Mucosa of descending colon (tissue), 3 donors: ENCODE measurements at places on chromosomes 1 and 21.

GRCh38 chr1:246753670-246754535 is 29.7 kb downstream of the SCCPDH start:
- peak; percentile 61 for DNase-seq

DNA sequence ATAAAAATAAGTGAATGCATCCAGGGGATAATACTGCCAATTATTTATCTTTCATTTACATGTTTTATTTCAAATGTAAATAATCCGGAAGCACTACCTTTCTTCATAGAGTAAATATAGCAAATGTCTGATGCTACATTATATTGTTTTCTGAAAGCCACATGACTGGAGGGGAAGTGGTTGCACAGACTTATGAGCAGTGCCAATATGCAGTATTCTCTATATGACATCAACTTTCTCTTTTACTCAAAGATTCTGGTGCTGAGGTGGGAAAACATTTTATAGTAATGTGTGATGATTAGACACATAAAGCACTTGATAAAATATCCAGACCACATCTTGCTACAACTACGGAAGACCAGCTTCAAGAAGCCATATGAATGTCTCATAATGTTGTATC is 314.7 kb downstream of the NEGR1 start:
- DNase-seq, result no peak

- DNase-seq, result no peak
These were observed 16.9 kb downstream of the PFKFB2 start for GRCh38 chr1:207069858-207070506.

- no peak for DNase-seq
These were observed 128.2 kb downstream of the CACHD1 start for GRCh38 chr1:64598100-64598571.

- DNase-seq, result no peak
These were observed 53.2 kb upstream of the RAB4A start for GRCh38 chr1:229217716-229218115.

- DNase-seq, result no peak
These were observed 436.4 kb downstream of the PLA2G4A start for GRCh38 chr1:187264995-187265602.

- no peak for DNase-seq
These were observed 35.1 kb downstream of the MSTO1 start for GRCh38 chr1:155645034-155645598.

DNA sequence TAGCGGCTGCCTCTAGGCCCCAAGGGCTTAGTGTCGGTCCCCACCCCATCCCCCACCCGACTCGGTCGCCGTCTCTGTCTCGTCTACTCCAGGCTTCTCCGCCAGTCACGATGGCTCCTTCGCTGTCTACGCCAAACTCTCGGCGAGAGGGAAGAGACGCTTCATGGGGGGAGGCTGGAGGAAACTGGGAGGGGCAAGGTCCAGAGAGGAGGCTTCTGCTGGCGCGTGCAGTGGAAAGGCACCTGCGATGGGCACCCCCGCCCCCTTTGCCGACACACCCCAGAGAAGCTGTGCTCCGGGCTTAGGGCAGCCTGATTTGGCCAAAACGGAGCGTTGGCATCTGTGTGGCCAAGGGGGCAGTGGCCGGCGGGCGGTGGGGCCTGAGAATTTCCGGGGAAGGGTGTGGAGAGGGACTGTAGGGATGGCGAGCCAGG is 1.2 kb upstream of the CSMD2 start:
- DNase-seq, result no peak

GRCh38 chr1:34763142-34763781 is 3.7 kb downstream of the GJB4 start:
- DNase-seq, result no peak

DNA sequence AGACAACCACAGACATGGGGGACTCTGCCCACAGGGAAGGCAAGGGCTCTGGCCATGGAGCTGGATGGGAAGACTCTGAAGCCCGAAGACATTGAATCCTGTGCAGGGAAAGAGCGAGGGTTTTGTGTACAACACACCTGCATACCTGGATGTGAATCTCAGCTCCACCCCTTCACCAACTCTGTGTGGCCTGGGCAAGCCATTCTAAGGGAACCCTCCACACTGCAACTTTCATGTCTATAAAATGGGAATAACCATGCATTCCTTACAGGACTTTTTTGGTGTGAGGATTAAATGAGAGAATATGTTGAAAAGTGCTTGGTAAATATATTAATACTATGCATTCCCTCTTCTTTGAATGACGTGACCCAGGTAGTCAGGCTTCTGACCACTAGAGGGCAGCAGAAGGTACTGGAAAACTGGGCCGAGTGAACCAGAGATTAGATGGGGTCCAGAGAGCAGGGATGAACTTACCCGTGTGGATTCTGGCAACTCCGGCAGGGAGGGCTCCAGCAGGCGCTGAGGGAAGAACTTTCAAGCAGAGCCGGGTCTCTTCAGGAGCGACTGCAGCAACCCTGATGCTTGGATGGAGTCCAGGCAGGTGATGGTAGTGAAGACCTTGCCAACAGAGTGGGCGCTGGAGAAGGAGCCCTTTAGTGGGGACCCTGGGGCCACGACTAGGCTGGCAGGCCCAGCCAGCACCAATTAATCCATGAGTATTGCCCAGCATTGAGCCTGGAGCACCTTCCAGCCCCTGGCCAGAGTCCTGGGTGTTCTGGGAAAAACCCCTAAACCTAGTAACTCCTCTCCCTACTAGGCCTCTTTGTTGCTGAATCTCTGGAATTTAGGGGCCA is 834 bp upstream of the ELF3 start:
- DNase-seq, result peak; percentile 77

DNA sequence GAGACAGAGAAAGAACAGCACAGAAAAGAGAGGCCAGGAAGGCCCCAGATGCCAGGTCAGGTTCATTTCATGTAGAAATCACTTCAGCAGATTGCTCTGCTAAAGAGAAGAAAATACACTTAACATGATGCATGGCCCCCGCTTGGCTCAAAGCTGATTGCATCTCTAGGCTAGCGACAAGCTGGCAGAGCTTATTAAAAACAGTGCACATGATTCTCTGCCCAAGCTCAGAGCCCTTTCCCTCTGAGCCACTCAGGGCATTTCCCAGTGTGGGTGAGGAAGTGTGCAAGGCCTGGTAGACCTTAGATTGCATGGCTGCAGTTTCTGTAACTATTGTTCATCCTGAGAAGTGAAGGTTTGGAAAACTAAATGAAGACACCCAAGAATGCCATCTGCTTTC is 3.3 kb upstream of the CAPN9 start:
- DNase-seq, result no peak

GRCh38 chr1:105785021-105785420 is 1271.5 kb upstream of the PRMT6 start:
- DNase-seq, result no peak

DNA sequence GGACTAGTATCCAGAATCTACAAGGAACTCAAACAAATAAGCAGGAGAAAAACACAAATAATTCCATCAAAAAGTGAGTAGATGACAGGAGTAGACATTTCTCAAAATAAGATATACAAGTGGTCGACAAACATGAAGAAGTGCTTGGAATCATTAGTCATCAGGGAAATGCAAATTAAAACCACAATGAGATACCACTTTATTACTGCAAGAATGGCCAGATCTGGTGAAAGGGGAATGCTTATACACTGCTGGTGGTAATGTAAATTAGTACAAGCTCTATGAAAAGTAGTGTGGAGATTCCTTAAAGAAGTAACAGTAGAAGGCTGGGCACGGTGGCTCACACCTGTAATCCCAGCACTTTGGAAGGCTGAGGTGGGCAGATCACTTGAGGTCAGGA is 73.8 kb downstream of the POU2F1 start:
- no peak for DNase-seq

DNA sequence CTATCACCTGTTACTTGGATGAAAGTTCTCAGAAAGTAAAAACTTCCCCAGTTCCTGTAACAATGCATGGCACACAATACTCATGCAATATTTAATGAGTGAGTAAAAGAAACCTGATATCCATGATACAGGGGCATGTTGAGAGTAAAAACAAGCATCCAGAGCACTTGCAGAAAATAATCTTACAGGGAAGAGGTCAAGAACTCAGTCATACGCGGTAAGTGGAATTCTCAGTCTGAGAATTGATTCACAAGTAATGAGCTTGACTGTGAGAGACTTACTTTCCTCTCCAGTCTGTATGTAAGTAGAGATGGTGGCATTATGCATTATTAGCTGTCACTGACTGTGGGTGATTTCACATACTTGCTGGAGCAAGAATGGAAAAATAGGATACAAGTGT is 976.9 kb downstream of the BRINP3 start:
- no peak for DNase-seq

- DNase-seq, result no peak
These were observed 2.2 kb upstream of the CRABP2 start for GRCh38 chr1:156707417-156708217.

- no peak for DNase-seq
These were observed 32.1 kb downstream of the IL12RB2 start for GRCh38 chr1:67339623-67340343.

DNA sequence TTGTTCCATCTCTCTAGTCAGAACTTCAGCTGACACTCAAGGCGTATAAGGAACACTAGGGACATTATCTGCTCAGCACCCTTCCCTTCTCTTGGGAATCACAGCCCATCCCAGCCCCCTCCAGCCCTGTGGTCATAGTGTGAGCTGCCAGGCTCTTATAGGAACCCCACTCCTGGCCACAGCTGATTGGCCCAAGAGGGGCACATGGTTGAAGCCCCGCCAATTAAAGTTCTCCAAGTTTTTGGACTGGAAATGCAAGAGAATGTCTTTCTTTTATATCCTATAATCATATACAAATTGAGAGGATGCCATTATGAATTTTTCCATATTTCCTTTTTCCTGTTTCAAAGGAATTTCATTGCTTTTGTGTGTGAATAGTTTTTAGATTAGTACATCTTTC is 40.7 kb downstream of the FOXO6 start:
- no peak for DNase-seq

DNA sequence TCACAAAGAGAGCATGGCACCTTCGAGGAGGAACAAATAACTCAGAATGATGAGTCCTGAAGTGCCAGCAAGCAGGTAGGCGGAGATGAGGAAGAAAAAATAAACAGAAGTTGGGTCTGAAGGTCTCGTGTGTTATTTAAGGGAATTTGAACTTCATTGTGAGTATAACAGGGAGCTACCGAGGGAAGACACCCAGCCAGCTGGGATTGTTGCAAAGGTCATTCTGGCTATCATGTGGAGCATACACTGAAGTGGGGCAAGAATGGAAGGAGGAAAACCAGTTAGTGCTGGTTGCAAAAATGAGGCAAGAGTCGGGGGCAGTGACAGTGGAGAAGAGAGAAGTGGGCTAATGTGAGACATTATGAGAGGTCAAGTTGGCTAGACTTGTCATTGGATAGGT is 53.6 kb upstream of the RAP1A start:
- no peak for DNase-seq

DNA sequence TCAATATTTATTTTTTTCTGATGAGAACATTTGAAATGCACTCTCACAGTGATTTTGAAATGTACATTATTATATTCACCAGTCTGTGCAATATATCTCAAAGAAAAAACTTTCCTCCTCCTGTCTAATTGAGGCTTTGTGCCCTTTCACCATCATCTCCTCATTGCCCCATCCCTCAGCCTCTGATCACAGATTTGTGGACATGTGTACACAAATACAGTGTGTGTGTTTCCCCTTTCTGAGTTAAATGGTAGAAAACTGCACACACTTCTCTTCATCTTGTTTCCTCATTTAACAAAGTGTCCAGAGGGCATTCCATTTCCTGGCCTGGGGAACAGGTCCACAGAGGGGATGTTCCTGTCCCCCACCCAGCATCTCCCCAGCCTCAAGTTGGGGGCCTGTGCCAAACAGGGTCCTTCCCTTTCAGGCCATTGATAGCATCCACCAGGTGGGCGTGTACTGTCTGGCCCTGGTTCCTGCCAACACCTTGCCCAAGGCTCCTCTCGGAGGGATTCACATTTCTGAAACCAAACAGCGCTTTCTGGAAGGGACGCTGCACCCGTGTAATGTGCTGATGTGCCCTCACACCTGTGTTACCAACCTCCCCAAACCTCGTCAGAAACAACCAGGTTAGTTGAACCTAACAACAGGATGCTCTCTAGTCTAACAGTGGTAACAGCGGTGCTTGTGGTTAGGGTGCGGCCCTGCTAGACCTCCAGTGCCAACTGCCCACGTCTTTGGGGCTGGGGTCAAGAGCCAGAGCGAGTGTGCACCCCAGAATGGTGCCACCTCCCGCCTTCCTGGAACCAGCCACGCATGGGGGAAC is 54.6 kb downstream of the S100B start:
- no peak for DNase-seq

DNA sequence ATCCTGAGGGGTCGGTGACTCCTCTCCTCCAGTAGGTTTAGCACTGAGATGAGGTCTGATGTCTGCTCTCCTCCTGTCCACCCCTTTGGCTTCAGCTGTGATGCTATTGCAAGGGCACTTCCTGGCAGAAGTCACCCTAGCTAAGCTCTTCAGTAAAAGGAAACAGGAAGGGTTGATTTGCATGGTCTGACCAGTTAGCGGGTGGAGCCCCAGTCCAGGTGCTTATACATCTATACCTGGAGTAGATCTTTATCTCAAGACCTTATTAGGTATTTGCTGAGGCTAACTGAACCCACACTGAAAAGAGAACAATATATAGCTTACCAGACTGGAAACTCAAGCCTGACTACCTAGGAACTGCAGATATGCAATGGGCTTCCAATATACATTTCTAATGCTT is 28.9 kb upstream of the NFASC start:
- DNase-seq, result peak; percentile 14

DNA sequence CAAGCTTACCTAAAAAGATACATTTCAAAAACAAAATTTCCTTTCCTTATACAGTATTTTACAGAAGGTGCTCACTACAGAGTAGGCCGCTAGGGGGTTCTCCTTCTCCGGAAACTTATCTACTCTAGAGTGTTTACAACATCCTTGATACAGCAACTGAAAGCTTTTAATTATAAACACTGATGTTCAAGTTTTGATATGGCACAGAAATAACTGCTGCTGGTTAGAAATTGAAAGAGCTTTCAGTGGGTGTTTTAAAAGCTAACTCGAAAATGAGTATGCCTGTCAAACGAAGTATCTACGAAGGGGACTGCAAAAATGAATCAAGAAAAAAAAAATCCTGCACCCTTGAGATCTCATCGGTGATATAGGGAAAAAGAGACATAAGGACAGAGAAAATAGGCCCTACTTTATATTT is 1.0 kb downstream of the YOD1 start:
- no peak for DNase-seq
